Activated T-cell treated with anti-CD3 and anti-CD28 coated beads, Interleukin-2, amount 50 U/mL, for 72 hours (primary cell): ENCODE measurements at places on chromosomes 12 and 14.
A peak's percentile ranks its signal among the peaks of the same experiment; 100 is the strongest.

GRCh38 chr14:36656687-36657398 is 4.8 kb upstream of the PAX9 start:
- H3K4me3 ChIP-seq, result peak overlapping the region; percentile 77
- no peak overlapping the region for H3K27ac ChIP-seq
- H3K4me1 ChIP-seq, result peaks cover 39% of the 10 kb centered on the region
- H3K36me3 ChIP-seq, result peaks cover 2% of the 10 kb centered on the region
- no peak for DNase-seq

- peaks cover 27% of the 10 kb centered on the region for H3K4me1 ChIP-seq
- H3K36me3 ChIP-seq, result peaks cover 16% of the 10 kb centered on the region
- DNase-seq, result no peak
Measured at GRCh38 chr14:94338023-94338422, 14.9 kb upstream of the SERPINA6 start.

GRCh38 chr14:53127832-53128231 is 25.3 kb downstream of the DDHD1 start:
- DNase-seq, result no peak
- H3K27me3 ChIP-seq, result no peaks in the 10 kb centered on the region
- H3K4me1 ChIP-seq, result peaks cover 25% of the 10 kb centered on the region
- peak overlapping the region; percentile 96 for H3K27ac ChIP-seq
- H3K36me3 ChIP-seq, result peaks cover 2% of the 10 kb centered on the region

DNA sequence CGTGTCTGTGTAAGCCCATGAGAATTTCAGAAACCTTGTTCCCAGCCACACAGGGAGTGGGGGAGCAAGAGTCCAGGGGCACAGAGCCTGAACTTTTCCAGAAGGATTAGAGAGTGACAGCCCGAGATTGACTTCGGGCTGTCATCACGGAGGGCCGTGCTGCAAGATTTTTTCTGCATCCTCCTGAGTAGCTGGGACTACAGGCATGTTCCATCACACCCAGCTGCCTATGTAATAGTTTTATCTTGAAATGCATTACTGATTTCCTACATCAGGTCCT is 14.4 kb downstream of the EVL start:
- peaks cover 100% of the 10 kb centered on the region for H3K4me1 ChIP-seq
- H3K4me3 ChIP-seq, result peak overlapping the region; percentile 90
- no peak for DNase-seq
- H3K27me3 ChIP-seq, result no peaks in the 10 kb centered on the region
- peaks cover under 1% of the 10 kb centered on the region for H3K36me3 ChIP-seq
- peak overlapping the region; percentile 95 for H3K27ac ChIP-seq

GRCh38 chr14:90698379-90698869 is 117.8 kb downstream of the TTC7B start:
- no peaks in the 10 kb centered on the region for H3K36me3 ChIP-seq
- peaks cover 7% of the 10 kb centered on the region for H3K27me3 ChIP-seq
- no peak overlapping the region for H3K4me3 ChIP-seq
- no peak overlapping the region for H3K27ac ChIP-seq
- peaks cover 11% of the 10 kb centered on the region for H3K4me1 ChIP-seq

GRCh38 chr14:64748995-64749714 is 44.9 kb downstream of the PLEKHG3 start:
- H3K36me3 ChIP-seq, result no peaks in the 10 kb centered on the region
- H3K4me1 ChIP-seq, result no peaks in the 10 kb centered on the region
- no peak for DNase-seq
- H3K27me3 ChIP-seq, result no peaks in the 10 kb centered on the region
- no peak overlapping the region for H3K4me3 ChIP-seq

DNA sequence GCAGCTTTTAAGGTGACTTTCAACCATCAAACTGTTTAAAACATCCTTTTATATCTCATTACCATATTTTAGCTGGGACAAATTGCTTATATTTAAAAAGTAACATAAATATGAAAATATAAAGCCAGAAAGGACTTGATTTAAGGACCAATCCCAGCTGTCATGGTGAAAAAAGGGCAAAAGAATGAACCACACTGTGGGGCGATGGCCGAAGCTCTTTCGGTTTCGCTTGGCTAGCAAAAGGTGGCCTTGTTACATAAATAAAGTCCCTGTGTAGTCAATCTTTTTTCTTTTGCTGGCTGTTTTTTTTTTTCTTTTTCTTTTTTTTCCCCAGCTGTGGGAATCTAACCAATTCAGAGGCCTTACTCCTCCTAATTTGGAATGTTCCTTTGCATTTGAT is 50.9 kb downstream of the FBXO33 start:
- H3K27ac ChIP-seq, result no peak overlapping the region
- no peak overlapping the region for H3K4me3 ChIP-seq
- DNase-seq, result no peak

GRCh38 chr12:59040656-59041055 is 120.4 kb upstream of the LRIG3 start:
- no peak overlapping the region for H3K4me3 ChIP-seq
- no peaks in the 10 kb centered on the region for H3K36me3 ChIP-seq
- H3K27ac ChIP-seq, result no peak overlapping the region
- no peak for DNase-seq

GRCh38 chr12:107226126-107226525 is 132.8 kb upstream of the CRY1 start:
- H3K27me3 ChIP-seq, result peaks cover 21% of the 10 kb centered on the region
- H3K4me1 ChIP-seq, result peaks cover 16% of the 10 kb centered on the region
- no peak overlapping the region for H3K27ac ChIP-seq
- no peaks in the 10 kb centered on the region for H3K36me3 ChIP-seq

GRCh38 chr12:77488041-77488620 is 342.6 kb upstream of the NAV3 start:
- H3K4me1 ChIP-seq, result no peaks in the 10 kb centered on the region
- no peak for DNase-seq
- H3K36me3 ChIP-seq, result no peaks in the 10 kb centered on the region
- no peak overlapping the region for H3K4me3 ChIP-seq
- no peaks in the 10 kb centered on the region for H3K27me3 ChIP-seq
- H3K27ac ChIP-seq, result no peak overlapping the region

DNA sequence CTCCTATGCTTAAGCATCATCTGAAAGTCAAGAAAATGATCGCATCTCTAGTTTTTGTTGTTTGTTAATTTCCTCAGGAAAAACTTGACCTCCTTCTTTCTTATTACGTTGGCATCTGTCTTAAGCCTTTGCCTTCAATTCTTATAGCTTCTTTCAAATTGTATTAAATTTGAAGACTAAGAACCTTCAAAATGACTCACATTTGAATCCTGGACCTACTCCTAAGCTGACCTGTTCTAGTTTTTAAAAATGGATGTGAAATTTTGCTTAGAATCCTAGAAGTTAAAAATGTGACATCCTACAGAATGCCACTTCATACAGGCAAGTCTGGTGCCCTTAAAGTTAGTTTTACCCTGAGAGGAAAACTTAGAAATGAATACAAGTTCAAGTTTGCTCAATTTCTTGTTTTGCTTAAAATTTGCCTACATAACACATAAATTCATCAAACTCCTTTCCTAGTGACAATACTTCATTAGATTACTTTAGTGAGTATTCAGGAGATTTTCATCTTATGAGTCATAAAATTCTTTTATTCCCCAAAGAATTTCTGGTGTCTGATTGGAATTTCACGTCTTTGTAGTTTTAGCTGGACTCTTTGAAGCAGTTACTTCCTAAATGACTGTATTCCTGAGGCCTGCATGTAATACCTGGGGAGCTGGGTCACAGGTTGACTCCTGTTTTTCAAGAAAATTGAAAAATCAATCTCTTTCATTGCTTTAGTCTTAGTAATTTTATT is 152.3 kb downstream of the MSRB3 start:
- no peak overlapping the region for H3K4me3 ChIP-seq
- H3K27me3 ChIP-seq, result no peaks in the 10 kb centered on the region
- DNase-seq, result no peak
- no peaks in the 10 kb centered on the region for H3K4me1 ChIP-seq
- H3K36me3 ChIP-seq, result no peaks in the 10 kb centered on the region

DNA sequence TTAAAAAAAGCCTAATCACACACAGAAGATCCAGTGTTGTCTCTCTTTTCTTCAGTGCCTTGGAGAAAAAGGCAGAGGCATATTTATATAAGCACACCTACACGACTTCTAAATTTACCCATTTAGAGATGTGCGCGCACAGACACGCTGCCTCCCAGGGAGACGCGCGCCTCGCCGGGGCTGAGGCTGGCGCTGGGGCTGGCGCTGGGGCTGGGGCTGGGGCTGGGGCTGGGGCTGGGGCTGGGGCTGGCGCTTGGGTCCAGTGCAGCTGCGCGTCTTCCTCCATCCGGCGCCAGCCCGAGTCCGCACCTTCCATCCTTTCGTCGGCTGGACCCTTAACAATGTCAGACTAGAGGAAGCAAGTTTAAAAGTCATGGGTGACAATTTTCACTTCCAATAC is 118.4 kb upstream of the ARID2 start:
- peaks cover 10% of the 10 kb centered on the region for H3K4me1 ChIP-seq
- H3K4me3 ChIP-seq, result peak overlapping the region; percentile 28
- H3K36me3 ChIP-seq, result no peaks in the 10 kb centered on the region
- no peak for DNase-seq

GRCh38 chr14:77674931-77675330 is 32.9 kb downstream of the ALKBH1 start:
- H3K4me1 ChIP-seq, result no peaks in the 10 kb centered on the region
- no peak for DNase-seq
- H3K27ac ChIP-seq, result no peak overlapping the region
- H3K4me3 ChIP-seq, result no peak overlapping the region
- H3K36me3 ChIP-seq, result peaks cover 1% of the 10 kb centered on the region

- H3K4me1 ChIP-seq, result peaks cover 20% of the 10 kb centered on the region
- H3K4me3 ChIP-seq, result peak overlapping the region; percentile 92
- H3K27ac ChIP-seq, result no peak overlapping the region
- DNase-seq, result peak; percentile 72
- H3K27me3 ChIP-seq, result peaks cover 11% of the 10 kb centered on the region
Measured at GRCh38 chr12:113152835-113153814, 3.6 kb downstream of the CFAP73 start.

- H3K36me3 ChIP-seq, result peaks cover 6% of the 10 kb centered on the region
- H3K27ac ChIP-seq, result peak overlapping the region; percentile 9
- H3K27me3 ChIP-seq, result no peaks in the 10 kb centered on the region
- peak; percentile 79 for DNase-seq
Measured at GRCh38 chr12:57093415-57094207, 4.7 kb downstream of the NAB2 start.

GRCh38 chr14:49106741-49107667 is 479.2 kb downstream of the RPS29 start:
- no peak for DNase-seq
- no peak overlapping the region for H3K27ac ChIP-seq
- H3K27me3 ChIP-seq, result no peaks in the 10 kb centered on the region
- no peaks in the 10 kb centered on the region for H3K4me1 ChIP-seq
- no peaks in the 10 kb centered on the region for H3K36me3 ChIP-seq

GRCh38 chr14:34937442-34937841 is 45.4 kb upstream of the SRP54 start:
- H3K27ac ChIP-seq, result no peak overlapping the region
- H3K4me3 ChIP-seq, result no peak overlapping the region
- H3K36me3 ChIP-seq, result peaks cover 4% of the 10 kb centered on the region
- H3K4me1 ChIP-seq, result peaks cover 30% of the 10 kb centered on the region
- DNase-seq, result no peak
